ELR (cell line): ENCODE measurements at places on chromosomes 7 and 10.

GRCh38 chr7:98957766-98958165 lies 79.4 kb downstream of the TRRAP start:
- no peak for DNase-seq

DNA sequence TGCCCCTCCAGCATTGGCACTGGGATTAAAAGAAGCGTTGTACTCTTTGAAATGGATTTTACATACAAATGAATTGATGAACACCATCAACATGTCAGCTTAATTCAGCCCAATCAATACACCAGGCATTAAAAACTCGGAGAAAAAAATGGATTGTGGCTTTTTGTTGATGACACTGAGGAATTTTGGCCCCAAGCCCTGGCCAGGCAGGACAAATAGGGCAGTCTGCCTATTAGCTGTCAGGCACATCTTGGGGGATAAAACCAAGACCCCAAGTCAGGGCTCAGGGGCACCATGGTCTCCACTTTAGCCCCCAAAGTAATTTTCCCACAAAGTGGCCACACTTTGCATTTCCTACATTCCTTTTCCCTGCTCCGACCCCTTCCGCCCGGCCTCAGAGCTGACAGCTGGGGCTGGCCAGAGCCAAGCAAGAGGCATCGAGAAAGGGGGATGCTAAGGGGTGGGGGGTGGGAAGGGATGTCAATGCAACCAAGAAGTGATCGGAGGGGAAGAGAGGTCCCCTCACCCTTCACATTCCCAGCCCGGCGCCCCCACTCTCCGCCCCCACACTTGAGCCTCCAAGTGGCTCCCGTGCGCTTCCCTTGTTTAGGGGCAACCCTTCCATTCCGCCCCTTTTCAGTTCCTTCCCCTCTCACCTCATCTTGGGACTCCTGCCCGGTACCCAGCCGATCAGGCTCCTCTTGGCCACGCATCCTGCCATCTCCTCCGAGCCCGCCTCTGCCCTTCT lies 711 bp downstream of the HIP1 start:
- DNase-seq, result peak; percentile 39

GRCh38 chr7:66886152-66886551 lies 34.9 kb upstream of the TMEM248 start:
- DNase-seq, result no peak

DNA sequence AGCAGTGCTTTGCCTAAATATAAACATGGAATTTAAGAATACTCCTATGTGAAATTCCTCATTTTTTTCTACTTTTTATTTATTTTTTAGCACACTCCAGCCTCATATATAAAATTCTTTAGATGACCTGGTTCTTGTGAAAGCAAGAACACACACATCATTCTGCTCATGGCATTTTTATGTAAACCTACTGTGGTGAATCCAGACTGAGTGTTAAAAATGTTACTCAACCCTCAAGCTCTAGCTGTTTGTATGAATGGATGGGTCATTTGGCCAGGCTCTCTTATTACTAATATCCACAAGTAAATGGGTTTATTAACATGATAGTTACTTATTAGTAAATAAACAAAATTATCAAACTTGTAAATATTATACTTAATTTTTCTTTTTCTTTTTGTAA lies 551.7 kb upstream of the LRRN3 start:
- peak; percentile 7 for DNase-seq

DNA sequence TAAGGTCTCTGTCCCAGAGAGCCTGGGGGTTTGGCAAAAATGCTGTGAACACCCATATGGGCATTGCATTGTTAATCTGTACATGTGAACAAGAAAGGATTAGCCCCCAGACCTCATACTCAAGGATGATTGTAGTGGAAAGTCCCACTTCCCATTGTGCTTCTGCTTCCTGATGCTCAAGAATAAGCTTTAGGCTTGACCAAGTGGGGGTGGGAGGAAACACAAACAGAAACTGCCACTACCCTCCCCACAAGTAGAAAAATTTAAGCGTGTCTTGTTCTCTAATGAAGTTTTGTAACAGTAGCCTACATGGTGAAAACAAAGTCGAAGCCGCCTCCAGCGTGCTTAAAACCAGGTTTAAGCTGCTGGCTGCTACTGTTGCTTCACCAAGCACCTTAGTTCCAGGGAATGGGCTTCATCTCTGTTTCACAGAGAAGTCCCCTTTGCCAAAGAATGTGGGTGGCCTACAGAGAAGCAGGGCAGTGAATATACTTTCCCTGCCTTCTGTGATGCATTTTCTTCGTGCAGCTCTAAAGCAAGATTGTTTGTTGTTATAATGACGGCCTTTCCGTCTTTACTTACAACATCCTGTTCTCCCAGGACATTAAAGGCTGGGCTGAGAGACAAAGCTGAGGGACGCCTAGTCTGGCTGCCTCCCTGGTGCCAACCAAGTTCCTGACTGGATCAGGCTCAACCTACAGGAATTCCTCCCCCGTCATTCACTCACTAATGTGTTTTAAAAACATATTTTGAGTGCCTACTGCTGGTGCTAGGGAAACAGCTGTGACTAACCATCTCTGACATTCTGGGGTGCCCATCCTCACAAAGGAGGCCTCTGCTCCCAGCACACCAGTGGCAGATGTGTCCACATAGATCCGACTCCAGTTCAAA lies 32.1 kb upstream of the CCSER2 start:
- peak; percentile 72 for DNase-seq

DNA sequence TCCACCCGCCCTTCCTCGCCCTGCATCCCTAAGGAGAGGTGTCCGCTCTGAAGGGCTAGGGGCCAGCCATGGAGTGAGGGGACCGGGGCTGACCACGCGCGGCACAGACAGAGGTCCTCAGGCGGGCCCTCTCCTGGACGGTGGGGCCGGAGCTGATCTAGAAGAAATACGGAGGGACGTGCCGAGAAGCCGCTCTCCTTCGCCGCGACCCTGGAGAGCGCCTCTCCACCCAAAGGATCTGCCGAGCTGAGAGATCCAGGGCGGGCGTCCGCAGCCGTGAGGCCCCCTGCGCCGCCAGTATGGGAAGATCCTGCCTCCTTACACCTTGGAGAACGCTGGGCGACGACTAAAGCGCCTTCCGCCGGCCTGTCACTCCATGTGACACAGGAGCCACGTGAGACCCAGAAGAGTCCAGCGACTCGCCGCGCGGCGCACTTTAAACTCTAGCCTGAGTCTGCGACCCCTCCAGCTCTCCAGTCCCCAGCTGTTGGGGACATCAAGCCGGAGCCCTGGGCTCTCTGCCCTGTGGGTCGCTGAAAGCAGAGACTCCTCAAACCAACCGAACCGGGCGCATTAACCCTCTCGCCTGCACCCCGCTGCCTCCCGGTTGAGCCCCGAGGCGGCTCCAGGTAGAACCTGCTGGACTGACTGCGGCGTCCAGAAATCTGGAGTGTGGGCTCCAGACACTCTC lies 1.5 kb upstream of the SFMBT2 start:
- DNase-seq, result no peak

GRCh38 chr7:46454816-46455215 lies 533.7 kb upstream of the IGFBP3 start:
- no peak for DNase-seq

GRCh38 chr7:14115701-14116100 lies 126.2 kb upstream of the ETV1 start:
- peak; percentile 50 for DNase-seq

- DNase-seq, result peak; percentile 35
Observed at GRCh38 chr10:35092851-35093250, 2.7 kb upstream of the CUL2 start.

DNA sequence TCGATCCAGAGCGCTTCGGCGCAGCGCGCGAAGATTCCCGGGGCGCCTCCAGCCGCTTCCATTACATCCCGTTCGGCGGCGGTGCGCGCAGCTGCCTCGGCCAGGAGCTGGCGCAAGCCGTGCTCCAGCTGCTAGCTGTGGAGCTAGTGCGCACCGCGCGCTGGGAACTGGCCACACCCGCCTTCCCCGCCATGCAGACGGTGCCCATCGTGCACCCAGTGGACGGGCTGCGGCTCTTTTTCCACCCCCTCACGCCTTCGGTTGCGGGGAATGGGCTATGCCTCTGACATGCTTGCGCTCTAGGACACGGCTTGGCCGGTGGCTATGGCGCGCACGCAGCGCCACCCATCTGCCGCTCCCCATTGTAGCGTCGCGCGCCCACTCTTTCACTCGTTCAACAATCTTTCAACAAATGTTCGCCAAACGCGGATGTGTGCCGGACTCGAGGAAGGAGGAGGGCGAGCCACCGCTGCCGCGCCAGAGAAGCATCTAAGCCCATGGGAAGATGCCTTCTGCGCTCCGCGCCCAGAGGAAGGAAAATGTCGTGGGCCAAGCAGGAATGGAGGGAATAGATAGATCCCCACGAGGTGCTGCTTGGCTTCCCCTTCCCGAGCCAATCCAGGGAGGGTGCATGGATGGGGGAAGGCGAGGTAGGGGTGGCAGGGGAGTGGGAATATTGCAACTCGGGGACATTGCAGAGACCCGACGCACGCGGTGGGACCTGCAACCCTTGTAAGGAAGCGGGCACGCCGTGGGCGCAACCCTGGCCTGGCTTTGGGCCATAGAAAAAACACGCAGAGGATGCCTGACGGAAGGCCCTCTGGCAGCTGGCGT lies 5.1 kb upstream of the CYP26A1 start:
- DNase-seq, result peak; percentile 46

- peak; percentile 20 for DNase-seq
Observed at GRCh38 chr7:116030651-116031276, at the start of gene TFEC. Gene TFEC, minus strand, starts transcription at chr7:116030763. Its CDS starts 46,322 bp downstream, at chr7:115984441.

GRCh38 chr7:85997515-85997914 lies 646.2 kb upstream of the GRM3 start:
- no peak for DNase-seq

DNA sequence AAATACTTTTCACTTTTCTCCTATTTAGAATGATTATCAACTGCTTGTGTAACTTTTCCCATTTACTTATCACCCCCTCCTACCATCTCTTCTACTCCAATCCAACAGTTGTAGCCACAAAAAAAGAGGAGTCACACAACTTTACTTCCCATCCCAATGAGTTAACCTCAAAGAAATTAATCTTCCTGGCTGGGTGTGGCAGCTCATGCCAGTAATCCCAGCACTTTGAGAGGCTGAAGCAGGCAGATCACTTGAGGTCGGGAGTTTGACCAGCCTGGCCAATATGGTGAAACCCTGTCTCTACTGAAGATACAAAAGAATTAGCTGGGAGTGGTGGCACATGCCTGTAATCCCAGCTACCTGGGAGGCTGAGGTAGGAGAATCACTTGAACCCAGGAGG lies 19.9 kb downstream of the SYPL1 start:
- no peak for DNase-seq

DNA sequence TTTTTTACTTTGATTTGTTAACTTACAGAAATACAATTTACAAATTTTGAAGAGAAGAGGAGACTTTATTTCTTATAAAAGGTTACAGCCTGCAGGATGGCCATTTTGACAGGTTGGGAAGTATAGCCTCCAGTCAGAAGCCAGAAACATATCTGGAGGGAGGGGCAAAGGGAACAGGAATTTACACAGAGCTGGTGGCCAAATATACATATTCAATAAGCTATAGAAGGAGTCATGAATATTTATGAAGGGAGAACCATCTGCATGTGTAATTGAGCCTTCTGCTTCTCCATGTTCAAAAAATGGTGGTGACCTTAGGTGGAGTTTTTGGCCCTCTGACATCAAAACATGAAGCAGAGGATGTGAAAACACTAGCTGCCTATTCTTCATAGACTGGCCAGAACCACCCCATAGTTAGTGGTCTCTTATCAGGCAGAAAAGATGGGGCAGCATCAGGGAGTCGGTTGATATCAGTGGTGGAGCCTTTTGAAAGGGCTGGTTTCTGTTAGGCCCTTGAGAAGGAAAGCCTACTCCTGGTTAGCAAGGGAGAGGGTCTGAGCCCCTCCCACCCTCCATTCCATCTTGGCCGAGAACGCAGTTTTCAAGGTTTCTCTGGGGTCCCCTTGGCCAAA lies 57.2 kb downstream of the ENTPD1 start:
- DNase-seq, result no peak

- DNase-seq, result peak; percentile 34
Observed at GRCh38 chr10:66678521-66678920, 247.3 kb upstream of the LRRTM3 start.
